GM18507 (cell line): ENCODE measurements at places on chromosomes 6 and 20.
A peak's percentile ranks its signal among the peaks of the same experiment; 100 is the strongest.

DNA sequence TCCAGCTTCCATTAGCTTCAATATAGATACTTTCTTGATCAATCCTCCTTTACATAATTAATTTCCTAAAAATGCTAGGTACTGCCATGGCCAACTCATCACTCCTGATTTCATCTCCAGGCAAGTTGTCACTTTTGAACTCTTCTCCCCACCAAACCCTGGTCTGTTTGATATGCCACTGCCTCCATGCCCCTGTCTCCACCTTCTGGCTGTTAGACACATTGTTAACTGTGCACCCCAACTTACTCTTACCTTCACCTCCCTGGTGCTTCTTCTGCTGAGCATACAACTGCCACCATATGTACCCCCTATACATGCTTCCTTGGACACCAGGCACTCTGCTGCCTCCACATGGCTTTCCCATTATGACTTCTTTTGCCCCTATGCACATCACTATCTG lies 21.9 kb upstream of the AIG1 start:
- no peak for DNase-seq

- DNase-seq = no peak
Measured at GRCh38 chr20:49484180-49485140, 2.0 kb upstream of the KCNB1 start.

DNA sequence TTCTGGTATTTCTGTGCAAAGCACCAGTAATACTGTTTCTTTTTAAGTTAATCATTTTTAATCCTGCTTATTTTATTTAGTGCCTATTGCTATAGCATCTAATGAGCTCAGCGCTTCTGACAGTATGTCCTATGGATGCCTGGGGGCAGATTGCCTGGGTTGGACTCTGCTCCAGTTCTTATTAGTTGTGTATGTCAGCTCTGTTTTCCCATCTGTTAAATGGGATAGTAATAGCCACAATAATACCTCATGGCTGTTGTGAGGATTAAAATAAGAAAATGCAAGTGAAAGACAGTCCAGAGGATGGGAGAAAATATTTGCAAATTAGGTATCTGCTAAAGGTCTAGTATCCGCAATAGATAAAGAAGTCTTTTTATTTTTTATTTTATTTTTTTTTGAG lies 87.0 kb downstream of the UTRN start:
- DNase-seq = no peak

- DNase-seq = no peak
Measured at GRCh38 chr20:49843139-49843538, 30.5 kb downstream of the SLC9A8 start.

GRCh38 chr6:169592558-169592957 lies 109.3 kb downstream of the WDR27 start:
- no peak for DNase-seq

DNA sequence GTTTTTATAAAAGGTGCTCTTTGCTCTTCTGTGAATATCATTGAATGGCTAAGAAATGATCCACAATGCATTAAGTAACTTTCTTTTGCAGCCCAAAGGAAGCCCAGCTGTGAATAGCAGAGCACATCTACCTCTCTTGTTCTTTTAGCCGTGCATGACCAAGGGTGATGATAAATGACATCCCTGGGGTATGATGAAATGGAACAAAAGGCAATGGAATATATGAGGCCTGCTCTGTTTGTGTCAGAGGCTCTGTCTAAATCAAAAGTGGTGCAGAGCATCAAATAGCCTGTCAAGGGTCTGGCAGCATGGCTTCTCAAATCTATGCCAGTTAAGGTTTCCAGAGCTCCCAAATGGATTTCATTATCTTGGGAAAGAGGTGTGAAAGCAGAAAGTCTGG lies 362.6 kb upstream of the RNF217 start:
- no peak for DNase-seq

DNA sequence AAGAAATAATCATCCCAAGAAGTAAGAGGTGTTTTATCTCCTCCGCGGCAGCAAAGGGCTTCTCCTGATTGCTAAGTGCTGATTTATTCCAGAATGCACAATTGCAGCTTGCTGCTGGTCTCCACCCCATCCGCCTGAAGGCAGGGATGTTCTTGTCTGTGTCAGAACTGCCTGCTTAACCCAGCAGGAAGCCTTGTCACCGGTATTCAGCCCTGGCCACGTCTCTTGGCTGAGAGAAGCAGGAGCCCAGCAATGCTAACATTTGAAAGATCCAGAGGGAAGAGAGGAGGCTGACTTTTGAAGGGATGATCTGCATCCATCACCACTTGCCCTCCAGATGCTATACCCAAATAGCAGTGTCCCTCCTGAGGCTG lies 4.2 kb downstream of the SCML4 start:
- no peak for DNase-seq

GRCh38 chr20:35910254-35910653 lies 44.0 kb downstream of the SCAND1 start:
- no peak for DNase-seq

GRCh38 chr20:37326666-37327065 lies 19.3 kb upstream of the SRC start:
- no peak for DNase-seq

GRCh38 chr6:133245422-133245903 lies 4.3 kb downstream of the EYA4 start:
- no peak for DNase-seq

DNA sequence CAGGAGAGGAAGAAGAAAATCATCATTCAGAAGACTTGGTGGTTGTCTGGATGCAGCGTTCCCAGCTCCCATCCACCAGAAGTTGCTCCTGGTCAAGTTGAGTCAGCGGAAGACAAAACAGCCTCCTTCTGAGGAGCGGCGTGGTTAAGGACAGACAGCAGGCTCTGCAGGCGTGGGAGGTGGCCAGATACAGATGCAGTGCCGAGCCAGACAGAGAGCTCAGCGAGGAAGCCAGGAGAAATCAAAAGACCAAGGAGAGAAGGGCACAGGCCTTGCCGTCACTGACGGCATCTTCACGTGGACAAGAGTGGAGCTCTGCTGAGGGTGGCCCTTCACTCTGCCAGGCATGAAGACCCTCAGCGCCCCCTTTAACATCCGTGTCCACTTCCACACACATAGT lies 158.5 kb downstream of the THBS2 start:
- no peak for DNase-seq

DNA sequence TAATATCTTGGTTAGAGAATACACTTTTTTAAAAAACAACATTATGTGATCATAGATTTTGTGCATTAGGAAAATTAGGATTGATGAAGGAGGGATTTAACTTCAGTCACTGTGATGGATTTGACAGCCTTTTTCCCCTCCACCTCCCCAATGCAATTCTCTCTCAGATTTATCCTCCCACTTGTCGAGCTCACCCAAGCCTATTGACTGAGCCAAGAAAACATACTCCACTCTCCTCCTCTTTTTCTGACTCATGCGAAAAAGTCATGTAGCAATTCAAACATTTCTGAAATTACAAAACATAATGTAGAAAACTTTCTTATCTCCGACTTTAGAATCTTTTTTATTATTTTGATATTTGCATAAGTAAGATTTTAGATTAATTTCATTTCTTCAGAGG lies 24.1 kb downstream of the KLHL32 start:
- no peak for DNase-seq

- no peak for DNase-seq
Measured at GRCh38 chr20:21826976-21827375, 121.5 kb downstream of the PAX1 start.

- no peak for DNase-seq
Measured at GRCh38 chr20:52824494-52825216, 147.5 kb upstream of the TSHZ2 start.

DNA sequence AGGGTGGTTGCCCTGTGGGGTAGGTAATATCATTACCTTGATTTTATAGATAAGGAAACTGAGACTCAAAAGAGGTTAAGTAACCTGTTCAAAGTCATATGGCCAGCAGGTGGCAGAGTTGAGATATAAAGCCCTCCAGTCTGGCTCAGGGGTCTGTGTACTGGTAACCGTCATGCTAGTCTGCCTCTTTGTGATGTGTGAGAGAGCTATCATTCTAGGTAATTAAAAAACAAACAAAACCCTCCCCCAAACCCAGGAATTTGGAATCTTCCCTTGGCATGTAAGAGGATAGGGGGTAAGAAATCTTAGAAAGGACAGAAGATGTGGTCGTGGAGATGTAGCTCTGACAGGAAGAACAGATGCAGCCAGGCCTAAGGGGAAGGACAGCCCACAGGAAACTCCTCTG lies 206.0 kb downstream of the CDC5L start:
- peak; percentile 14 for DNase-seq

- no peak for DNase-seq
Measured at GRCh38 chr6:11096109-11096508, 2.5 kb downstream of the SMIM13 start.

DNA sequence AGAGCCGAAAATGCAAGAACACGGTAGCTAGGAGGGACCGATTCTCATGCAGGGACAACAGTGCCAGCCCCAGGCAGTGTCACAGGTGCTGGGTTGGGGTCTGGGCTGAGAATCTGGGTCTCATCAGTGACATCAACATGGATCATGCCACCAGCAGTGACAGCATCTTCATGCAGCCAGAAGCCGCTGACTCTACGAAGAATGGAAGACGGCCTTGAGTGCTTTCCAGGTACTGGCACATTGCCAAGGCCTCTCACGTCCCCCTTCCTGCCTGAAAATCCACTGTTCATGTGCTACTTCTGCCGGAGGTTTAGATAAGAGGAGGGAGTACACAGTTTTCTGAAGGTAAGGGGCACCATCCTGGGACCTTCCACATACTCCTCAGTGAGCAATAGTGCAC lies 141.1 kb upstream of the FOXQ1 start:
- no peak for DNase-seq

DNA sequence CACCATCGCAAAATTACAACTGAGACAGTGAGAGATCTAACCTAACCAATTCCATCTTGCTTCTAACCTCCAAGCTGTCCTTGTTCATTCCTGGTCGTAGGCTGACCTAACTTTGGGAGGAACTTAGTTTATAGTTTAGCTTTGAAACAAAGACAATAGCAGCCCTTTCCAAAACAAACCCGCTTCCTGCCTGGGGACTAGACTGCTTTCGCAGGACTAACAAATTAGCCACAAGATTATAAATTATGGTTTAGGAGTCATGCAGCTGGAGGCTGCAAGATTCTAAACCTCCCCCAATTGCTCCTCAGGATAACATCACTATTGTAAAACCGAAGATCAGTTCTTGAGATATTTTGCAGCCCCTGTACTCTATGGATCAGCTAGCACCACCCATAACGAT lies 63.2 kb downstream of the TRIM27 start:
- no peak for DNase-seq

GRCh38 chr6:154258064-154258757 lies 98.4 kb downstream of the IPCEF1 start:
- peak; percentile 30 for DNase-seq

DNA sequence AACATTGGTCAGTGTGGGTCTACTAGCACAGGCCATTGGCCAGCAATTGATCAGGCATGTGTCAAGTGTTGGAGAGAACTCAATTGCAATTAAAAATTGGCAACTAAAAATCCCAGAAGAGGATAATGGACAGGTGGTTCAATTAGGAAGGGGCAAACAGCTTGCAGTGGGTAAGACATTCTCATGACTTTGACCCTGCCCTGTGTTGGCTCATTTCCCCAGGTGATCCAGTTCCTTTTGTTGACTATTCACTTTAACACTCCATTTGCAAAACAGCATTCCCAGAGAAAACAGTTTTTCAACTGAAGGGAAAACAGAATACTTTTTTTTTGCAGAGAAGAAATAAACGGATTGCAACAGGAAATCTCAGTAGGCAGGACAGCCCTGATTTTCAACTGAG lies 28.9 kb upstream of the SCGN start:
- DNase-seq = no peak

DNA sequence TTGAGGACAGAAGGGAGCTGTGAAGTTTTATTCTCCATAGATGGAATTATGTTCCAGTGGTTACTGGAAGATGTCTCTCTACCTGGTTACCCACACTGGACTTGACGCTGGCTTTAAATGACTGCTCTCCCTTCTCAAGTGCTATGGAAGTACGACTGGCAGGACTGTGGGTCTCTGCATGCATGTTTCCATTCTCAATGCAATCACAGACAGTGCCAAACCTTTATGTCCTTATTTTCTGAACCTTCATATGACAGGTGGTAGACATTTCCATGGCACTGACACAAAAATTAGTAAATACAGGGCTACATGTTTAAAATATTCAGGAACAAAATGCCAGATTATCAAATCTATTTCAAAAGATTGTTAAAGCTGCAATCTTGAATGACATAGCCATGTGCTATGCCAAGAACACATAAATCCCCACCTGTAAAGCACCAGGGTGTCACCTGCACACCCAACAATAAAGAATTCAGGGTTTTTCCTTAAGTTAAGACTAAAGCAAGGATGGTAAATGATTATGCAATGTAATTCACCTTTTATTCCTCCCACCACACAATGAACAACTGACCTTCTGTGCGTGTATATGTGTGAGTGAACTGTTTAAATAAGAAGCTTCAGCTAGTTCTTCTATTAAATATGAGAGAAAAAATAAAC lies 153.3 kb upstream of the ENPP5 start:
- no peak for DNase-seq

DNA sequence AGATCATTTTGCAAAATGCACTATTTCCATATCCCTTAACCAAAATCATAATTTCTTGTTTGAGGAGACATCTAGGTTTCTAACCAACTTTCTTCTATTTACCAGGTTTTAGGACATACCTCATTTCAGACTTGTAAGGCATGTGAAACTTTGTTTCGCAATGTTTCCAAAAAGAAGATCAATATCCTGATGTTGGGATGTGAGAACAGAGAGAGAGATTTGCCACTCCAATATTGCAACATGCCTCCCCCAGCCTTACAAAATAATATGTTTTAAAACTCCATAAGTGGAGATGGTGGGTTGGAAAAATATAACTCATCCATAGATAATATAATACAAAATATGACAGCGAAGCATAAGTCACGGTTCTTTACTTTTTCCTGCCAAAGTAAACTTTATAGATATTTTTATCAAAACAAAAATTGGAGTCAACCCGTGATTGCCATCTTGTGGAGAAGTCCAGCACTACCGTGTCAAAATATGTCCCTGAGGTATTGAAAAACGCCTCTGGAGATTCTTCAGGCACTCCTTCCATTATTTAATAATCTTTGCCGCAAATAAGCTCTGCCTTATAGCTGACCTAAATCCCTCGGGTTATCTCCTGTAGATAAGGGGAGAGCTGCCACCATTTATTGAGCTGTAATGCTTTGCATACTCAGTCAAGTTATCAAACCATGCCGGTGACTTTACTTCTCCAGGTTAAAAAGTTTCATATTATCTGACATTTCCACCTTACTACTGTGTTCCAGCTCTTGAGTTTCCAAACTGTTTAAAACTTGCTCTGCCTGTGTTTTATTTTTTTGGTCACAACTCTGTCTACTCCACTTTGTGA lies 534.2 kb downstream of the HACE1 start:
- DNase-seq = no peak

DNA sequence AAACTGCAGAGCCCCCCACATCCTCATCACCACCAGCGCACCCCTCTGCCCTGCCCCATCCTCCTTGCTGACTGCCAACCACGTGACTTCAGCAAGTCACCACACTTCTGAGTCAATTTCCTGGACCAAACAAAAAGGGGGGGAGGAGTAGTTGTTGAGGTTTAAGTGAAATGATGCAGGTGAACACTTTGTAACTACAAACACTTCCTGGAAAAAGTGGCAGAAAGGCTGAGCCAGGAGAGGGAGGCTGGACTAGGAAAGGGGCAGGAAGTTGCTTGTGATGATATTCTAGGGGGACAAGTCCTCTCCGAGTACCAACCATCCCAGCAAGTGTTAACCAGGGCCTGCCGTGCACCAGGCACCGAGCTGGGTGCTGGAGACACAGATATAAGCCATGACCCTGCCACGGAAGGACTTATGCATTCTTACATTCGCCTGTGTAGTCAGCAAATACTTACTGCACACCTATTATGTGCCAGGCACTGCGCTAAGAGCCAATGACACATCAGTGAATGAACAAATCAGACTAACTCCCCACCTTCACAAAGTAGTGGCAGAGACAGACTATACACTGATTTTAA lies 67.3 kb downstream of the PREX1 start:
- DNase-seq = no peak
